Fibroblast of skin of abdomen (primary cell): ENCODE measurements at places on chromosomes 11 and 22.

- no peak for DNase-seq
Measured at GRCh38 chr11:64850979-64851567, 6.6 kb upstream of the CDC42BPG start.

- no peak for DNase-seq
Measured at GRCh38 chr22:48340191-48340590, 1487.5 kb downstream of the BRD1 start.

GRCh38 chr11:66313321-66314185, 3.3 kb downstream of the CD248 start:
- peak; percentile 40 for DNase-seq

- no peak for DNase-seq
Measured at GRCh38 chr11:10584071-10584501, 15.6 kb upstream of the LYVE1 start.

DNA sequence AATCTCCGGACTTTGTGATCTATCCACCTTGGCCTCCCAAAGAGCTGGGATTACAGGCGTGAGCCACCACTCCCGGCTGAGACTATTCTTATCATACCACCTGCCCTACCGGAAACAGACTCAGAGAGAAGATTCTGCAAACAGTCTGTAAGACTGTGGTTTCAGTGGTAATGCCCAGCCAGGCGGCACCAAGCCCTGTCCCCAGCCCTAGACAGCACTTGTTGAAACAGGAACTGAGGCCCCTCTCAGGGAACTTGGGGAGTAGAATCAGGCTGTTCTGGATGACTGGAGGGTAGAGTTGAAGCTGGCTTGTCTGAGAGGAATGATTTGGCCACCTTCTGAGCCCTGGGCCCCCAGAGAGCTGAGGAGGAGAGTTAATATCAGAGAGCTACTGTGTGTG, 1.3 kb upstream of the INSC start:
- no peak for DNase-seq

DNA sequence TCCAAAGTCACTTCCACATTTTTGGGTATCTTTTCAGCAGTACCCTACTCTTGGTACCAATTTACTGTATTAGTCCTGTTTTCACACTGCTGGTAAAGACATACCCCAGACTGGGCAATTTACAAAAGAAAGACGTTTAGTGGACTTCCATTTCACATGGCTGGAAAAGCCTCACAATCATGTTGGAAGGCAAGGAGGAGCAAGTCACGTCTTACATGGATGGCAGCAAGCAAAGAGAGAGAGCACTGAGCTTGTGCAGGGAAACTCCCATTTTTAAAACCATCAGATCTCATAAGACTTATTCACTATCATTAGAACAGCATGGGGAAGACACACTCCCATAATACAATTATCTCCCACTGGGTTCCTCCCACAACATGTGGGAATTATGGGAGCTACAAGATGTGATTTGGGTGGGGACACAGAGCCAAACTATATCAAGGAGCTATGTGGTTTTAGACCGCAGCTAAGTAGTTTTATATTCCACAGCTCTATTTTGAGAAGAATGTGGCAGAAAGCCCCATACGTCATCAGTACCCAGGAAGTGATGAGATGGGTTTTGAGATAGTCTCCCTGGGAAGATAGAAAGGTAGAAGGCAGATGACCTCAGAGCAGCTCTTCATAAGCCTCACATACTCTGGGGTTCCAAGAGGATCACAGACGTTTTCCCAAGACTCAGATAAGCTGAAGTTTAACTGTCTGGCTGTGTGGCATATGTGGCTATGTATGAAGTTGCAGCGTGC, 96.3 kb downstream of the APIP start:
- DNase-seq: no peak

GRCh38 chr11:71139516-71140205, 112.7 kb downstream of the SHANK2 start:
- no peak for DNase-seq

- no peak for DNase-seq
Measured at GRCh38 chr11:19674836-19675235, 37.8 kb upstream of the NAV2 start.
